NCI-H1436 (cell line): ENCODE measurements at places on chromosomes 1 and 21.

- DNase-seq = no peak
These were observed 1568.3 kb downstream of the AMY1C start for GRCh38 chr1:105317976-105318375.

- no peak for DNase-seq
These were observed 11.4 kb downstream of the GGPS1 start for GRCh38 chr1:235339746-235340145.

- DNase-seq = no peak
These were observed 157.6 kb downstream of the CACNA1E start for GRCh38 chr1:181640956-181641355.

GRCh38 chr1:234901491-234902049 is 227.1 kb downstream of the TOMM20 start:
- no peak for DNase-seq

GRCh38 chr1:168918860-168919741 is 187.4 kb upstream of the ATP1B1 start:
- DNase-seq = no peak

DNA sequence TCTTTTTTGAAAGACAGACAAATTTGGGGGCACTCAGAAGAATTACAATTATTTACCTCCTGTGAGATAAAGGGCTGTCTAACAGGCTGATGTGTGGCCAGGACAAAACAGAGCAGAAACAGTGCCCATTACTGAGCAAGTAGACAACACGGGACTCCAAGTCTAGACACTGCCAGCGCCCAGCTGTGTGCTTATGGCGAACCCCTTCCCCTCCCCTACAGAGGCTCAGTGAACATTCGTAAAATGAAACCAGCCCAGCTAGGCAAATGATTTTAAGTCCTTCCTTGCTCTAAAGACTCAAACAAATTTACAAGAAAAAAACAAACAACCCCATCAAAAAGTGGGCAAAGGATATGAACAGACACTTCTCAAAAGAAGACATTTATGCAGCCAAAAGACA is 91.1 kb downstream of the RUNX1 start:
- DNase-seq = no peak

- no peak for DNase-seq
These were observed 9.9 kb downstream of the KIAA1614 start for GRCh38 chr1:180922631-180923015.

DNA sequence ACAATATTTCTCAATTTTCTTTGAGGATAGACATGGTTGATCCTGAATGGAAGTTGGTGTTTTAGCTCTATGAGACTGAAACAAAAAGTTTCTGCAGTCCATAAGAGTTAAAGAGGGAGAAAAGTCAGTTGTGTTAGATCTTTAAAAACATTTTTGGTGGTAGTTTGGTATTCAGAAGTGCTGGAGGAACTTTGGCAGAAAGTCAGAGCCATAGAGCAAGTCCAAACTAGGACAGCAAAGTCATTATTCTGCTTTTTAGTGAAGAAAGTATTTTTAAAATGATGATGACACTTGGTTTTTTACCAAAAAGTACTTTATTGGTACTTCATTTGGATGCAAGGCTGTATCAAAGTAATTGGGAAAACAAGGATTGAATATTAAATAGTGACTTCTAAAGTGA is 41.8 kb downstream of the FNBP1L start:
- DNase-seq = no peak

DNA sequence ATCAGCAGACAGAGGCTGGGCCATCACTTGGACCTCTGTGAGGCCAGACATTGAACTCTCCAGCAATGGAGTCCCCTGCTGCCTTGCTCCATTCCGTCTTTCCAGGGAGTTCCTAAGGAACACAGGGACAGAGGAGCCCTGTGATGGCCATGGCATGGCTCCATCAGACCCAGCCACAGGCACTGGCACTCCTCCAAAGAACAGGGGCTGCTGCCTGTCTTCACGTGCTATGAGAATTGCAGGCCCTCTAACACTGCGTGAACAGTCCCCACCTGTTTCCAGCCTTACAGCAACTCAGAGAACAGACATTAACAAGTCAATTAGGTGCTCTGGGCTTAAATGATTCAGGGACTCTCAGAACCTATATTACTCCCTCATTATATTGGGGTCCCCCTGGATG is 140.8 kb downstream of the ASTN1 start:
- no peak for DNase-seq

DNA sequence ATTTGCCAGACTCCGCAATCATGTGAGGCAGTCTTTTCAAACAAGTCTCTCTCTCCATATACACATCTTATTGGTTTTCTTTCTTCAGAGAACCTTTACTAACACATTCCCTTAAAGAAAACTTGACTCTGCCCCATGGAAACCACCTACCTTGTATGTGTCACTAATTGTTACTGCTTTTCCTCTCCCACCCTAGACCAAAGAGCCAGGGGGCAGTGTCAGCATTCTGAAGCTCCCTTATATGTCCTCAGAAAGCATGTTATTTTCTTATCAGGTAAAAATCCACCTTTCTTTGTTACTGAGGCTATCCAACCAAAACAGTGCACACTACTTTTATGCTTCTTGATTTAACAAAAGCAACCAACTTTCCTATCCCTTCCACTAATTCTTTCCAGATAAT is 98.9 kb upstream of the SLC5A9 start:
- no peak for DNase-seq

- DNase-seq = no peak
These were observed 6.2 kb upstream of the APCS start for GRCh38 chr1:159581422-159581821.

- DNase-seq = no peak
These were observed 45.1 kb downstream of the RAP1A start for GRCh38 chr1:111664652-111665051.

GRCh38 chr1:230572121-230573105 is 69.9 kb upstream of the COG2 start:
- no peak for DNase-seq

GRCh38 chr21:37878946-37879660 is 37.2 kb downstream of the KCNJ6 start:
- DNase-seq = no peak

- no peak for DNase-seq
These were observed 292.9 kb downstream of the LTN1 start for GRCh38 chr21:28699596-28700259.

DNA sequence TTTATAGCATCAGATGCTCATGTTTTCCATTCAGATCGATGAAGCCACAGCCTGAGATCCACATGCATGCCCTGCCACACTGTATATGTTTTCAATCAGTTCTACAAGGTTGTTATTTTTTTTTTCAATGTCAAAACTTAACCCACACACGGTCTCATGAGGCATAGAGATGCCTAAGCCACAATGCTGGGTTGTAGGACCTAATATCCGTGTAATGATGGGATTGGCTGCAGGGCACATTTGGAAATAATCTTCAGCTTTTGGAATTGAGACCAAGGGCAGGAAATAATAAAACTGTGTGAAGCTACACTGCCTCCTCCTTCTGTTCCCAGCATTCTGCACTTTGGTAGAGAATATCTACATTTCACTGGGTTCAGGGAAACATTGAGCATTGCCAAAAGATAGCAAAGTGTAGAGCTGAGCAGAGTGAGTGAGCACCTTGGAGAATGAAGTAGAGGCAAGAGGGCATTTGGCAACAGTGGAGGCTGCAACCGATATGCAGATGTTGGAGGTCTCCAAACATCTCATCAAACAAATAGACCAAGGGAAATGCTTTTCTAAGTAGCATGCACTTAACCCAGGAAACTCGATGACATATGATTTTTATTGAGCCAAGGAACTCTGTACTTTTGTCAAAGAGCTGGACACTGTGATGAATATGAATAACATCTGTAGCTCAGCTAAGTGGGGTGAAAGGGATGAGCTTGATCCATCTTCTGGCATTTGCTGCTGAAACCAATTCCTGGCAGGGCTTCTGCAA is 176.7 kb downstream of the LYPLAL1 start:
- no peak for DNase-seq
